ENCODE measurements at places on chromosomes 13 and 19.

DNA sequence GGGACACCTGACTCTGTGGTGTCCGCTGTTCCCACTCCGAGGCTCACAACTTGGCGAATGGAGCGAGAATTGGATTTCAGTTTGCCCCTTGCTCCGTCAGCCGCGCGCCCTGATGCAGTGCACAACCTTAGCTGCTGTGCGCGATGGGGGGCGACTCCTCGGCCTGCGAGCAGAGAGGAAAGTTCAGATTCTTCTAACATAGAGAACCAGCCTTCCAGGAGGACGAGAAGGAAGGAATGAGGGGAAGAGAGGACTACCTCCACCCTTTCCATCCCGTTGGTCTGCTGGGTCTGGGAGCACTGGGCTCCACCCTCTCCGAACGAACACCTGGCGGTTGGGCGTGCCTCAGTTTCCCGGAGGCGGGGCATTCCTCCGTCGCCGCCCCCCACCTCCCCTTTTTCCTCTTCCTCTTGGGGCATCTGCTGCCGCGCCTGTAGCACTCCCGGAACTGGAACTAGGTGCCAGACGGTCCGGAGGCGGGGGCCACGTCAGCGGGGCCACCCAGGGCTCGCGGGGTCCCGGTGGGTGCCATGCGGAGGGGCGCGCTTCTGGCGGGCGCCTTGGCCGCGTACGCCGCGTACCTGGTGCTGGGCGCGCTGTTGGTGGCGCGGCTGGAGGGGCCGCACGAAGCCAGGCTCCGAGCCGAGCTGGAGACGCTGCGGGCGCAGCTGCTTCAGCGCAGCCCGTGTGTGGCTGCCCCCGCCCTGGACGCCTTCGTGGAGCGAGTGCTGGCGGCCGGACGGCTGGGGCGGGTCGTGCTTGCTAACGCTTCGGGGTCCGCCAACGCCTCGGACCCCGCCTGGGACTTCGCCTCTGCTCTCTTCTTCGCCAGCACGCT lies at the start of gene KCNK6:
Gene KCNK6, plus strand, starts transcription at position 425 of the 838 bp plus-strand sequence. Its CDS starts 106 bp downstream, at position 531.
- DNase-seq, result no peak

GRCh38 chr19:10305139-10305806 lies 4.3 kb downstream of the ZGLP1 start:
- peak; percentile 87 for DNase-seq

DNA sequence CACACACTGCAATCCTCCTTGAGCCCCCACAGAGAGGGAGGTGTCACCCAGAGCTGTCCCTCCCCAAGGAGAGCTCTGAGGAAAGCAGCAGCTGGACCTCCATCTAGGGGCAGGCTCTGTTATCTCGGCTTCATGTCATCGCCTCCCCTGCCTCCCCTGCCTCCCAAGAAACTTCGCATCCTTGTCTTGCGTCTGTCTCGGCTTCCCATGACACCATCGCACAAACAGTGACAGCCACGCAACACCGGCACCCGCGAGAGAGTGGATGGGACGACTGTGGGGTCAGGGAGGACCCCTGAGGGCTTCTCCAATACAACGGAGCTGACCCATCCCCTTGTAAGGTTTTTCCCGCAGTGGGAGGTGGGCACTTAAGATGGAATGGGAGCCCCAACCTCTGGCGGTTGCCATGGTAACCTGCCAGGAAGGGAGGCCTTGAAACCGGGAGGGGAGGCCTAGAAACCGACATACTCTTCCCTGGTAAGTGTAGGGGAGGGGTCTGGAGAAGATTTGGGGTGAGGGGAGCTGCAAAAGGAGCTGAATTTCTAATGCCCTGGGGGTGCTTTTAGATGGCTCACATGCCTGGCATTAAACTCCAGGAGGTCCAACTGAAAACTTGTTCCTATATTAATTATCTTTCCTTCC lies 16.3 kb downstream of the TLE2 start:
- no peak for DNase-seq

- DNase-seq, result no peak
Measured at GRCh38 chr19:33402421-33403220, 29.1 kb downstream of the CEBPG start.

GRCh38 chr19:18502638-18503294 lies 19.1 kb downstream of the ELL start:
- no peak for DNase-seq

GRCh38 chr19:29323021-29323430 lies 110.1 kb upstream of the UQCRFS1 start:
- DNase-seq, result no peak

Measured in foreskin fibroblast (primary cell).